ENCODE measurements at places on chromosomes 3 and 15.

DNA sequence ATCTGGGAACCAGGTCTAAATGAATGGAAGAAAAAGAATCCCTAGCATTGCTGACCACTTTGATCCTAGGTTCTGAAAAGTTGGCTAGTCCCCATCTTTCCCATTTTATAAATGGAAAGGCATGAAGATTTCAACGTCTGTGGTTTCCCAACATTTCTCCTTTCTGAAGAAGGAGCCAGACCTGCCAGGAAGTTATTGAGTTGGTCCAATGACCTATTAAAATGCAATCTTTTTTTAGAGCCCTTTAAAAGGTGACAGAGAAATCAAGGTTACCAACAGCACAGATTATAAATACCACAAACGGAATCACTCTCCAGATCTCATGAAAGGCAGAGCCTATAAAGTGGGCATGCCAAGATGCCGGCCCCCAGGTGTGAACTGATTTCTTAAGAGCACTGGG is 505.6 kb upstream of the THBS1 start:
- no peak for DNase-seq

DNA sequence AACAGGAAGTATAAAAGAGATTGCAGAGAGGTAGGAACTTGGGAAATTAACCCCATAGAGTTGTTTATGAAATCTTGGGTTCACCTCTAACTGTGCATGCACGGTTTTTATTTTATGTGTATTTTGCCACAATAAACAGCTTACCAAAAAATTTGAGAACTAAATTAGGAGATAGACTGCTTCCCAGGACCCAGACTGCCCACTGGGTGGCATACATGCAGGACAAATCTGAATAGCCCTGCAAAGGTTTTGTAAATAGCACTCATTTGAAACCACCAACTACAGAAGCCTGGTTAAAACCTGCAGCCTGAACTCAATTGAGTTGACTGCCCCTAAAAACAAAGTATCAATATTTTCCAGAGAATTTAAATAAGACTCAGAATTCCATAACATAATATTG is 96.4 kb upstream of the SLCO2A1 start:
- DNase-seq, result no peak

GRCh38 chr3:5090197-5090596 is 31.9 kb upstream of the ARL8B start:
- no peak for DNase-seq

GRCh38 chr3:175184392-175184791 is 325.3 kb downstream of the NAALADL2 start:
- no peak for DNase-seq

- no peak for DNase-seq
Measured at GRCh38 chr3:49656541-49657112, 17.5 kb upstream of the APEH start.

DNA sequence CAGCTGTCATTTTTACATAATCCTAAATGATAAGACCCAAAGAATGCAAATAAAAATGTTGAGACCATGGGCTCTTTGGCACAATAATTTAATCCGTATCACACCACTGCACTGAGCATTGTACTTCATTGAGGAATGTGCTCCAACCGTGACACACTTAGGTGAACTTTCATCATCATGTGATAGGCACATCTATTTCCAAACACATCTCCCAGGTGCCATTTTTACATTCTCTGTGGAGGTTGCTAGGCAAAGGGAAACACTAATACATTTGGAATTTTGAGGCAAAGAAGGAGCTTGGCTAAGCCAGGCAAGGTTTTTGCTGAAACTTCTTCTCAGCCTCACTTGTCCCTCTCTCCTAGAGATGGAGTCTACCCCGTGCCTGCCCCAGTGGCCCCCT is 68.7 kb downstream of the LRTM1 start:
- DNase-seq, result no peak

- DNase-seq, result no peak
Measured at GRCh38 chr15:52730173-52730572, 51.0 kb upstream of the ATOSA start.

DNA sequence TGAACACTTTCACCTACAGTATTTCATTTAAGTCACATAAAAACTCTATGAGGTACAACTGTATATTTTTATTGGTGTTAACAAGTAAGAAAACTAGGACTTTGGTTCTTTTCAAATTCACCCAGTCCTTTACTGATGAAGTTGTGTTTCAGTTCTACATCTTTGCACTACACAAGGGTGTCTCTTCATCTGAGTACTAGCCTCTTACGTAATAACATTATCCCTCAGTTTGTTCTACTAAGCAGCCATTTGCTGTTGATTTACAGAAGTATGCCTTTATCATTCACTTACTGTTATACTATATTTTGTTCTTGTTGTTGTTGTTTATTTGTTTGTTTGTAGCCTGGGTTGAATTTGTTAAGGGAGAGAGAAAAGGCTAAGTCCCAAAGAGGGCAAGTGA is 311.9 kb downstream of the PLOD2 start:
- no peak for DNase-seq

DNA sequence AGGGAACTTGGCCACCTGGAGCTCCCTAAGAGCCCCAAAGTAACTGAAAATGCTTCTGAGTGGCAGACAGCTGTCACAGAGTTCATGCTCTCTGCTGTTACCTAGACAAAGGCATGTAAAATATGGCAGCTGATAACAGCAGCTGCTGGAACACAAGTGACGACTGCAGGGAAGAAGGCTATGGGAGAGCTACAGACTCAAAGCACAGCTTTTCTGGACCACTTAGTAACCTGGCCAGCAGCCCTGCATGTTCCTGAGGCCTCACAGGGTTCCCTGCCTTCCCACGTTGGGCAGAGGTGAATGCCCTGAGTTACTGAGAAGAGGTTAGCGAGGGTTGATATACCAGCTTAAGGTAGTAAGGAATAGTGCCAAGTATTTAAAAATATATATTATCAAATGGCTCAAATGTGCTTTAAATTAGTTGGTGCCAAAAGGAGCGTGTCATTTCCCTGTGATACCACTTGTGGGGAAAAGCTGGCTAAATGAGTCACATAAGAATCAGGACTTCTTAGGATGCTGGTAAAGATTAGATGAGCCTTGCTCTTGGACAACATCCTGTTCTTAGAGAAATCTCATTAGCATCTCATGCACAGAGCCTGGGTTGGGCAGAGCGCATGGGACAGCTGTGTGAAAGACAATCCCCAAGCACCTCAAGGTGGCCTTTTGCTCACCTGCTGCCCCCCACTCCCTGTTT is 76.4 kb upstream of the SCN5A start:
- no peak for DNase-seq

- no peak for DNase-seq
Measured at GRCh38 chr3:193874512-193874911, 261.4 kb upstream of the HES1 start.

- no peak for DNase-seq
Measured at GRCh38 chr3:68817243-68817642, 115.1 kb downstream of the TAFA4 start.

DNA sequence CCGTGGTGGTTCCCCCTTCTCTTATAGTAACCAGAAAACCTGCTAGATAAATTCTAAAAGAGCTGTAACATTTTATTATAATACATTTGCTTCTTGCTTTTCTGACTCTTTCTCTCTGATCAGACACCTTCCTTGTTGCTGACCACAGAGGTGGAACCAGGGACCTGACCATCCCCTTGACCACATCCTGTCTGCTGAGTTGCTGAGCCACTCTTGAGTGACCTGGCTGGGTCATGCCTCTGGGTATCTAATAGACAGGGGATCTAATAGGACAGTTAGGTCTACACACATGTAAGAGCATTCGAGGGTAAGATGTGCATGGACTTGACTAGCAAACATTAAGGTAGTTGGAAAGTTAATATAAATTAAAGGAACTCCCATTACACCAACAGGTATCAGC is 22.8 kb upstream of the TRIM59 start:
- DNase-seq, result no peak

- no peak for DNase-seq
Measured at GRCh38 chr3:117871934-117872333, 1162.4 kb downstream of the TUSC7 start.

- no peak for DNase-seq
Measured at GRCh38 chr3:127829537-127829936, 7.2 kb upstream of the MGLL start.

DNA sequence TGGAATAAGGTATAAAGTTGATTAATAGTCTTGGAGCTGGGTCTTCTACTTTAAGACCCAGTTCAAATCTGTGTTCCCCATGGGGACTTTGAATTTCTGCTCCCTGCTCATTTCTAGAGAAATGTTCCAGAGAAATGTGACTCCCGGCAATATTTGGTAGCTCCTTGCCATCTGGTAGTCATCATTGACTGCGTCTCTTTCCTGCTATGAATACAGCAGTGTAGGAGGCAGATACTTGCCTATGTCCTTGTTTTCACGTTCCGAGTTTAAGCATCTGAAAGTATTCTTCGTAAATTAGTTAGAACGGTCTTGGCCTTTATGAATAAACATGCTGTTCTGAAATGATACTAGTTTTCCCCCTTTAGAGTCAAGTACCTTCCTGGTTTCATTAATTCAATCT is 352.9 kb downstream of the PTPRG start:
- DNase-seq, result no peak

DNA sequence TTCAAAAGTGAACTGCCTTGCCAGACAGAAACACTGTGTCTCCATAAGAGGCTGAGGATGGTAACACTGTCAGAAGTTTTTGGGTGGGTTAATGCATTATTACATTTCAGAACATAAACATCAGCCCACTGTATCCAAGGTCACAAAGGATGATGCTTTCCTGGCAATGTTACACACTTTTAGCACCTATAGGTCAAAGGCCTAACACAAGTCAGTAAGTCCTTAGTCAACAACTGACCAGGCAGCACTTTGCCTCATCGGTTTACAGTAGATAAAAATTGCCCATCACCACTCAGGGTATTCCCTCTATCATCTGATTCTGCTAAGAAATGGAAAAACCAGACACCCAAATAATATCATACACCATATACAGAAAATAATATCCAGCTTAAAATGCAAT is 98.4 kb downstream of the CTNNB1 start:
- no peak for DNase-seq

DNA sequence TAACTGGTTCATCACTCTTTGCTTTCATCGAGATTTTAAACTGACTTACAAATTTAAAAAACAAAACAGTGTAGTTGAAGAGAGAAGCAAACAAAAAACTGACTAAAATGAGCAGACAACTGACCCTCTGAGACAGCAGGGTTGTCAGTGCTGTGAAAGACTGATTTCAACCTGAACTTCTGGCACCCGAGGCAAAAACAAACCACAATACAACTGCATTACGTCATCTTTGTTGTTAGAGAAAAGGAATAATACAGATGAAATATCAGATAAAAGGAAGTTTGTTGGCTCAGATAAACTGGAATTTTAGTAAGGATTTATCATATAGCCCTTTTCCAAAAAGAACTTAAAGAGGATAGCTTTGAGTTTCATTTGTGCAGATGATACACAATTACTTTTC is 51.1 kb downstream of the PARP15 start:
- DNase-seq, result no peak

All from hippocampal formation (tissue), 2 donors.